ENCODE measurements at places on chromosomes 16 and 17.
A peak's percentile ranks its signal among the peaks of the same experiment; 100 is the strongest.

- DNase-seq: no peak
Observed at GRCh38 chr17:61456061-61456681, 3.9 kb downstream of the TBX4 start.

GRCh38 chr16:55964923-55965475 lies 89.8 kb upstream of the CES5A start:
- no peak for DNase-seq

DNA sequence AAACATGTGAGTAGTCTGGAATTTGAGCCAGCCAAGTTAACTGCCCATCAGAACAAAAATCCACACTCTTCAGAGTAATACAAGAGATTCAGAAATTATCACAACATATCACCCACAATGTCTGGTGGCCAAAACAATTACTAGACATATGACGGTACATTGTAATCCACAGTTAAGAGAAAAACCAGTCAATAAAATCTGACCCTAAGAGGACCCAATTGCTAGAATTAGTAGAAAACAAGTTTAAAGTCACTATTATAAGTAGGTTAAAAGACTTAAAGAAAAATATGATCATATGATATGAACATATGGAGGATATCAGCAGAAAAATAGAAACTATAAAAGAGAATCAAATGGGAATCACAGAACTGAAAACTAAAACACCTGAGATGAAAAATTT lies 15.8 kb downstream of the CMTR2 start:
- no peak for DNase-seq

- no peak for DNase-seq
Observed at GRCh38 chr17:15287538-15288267, 22.6 kb upstream of the PMP22 start.

DNA sequence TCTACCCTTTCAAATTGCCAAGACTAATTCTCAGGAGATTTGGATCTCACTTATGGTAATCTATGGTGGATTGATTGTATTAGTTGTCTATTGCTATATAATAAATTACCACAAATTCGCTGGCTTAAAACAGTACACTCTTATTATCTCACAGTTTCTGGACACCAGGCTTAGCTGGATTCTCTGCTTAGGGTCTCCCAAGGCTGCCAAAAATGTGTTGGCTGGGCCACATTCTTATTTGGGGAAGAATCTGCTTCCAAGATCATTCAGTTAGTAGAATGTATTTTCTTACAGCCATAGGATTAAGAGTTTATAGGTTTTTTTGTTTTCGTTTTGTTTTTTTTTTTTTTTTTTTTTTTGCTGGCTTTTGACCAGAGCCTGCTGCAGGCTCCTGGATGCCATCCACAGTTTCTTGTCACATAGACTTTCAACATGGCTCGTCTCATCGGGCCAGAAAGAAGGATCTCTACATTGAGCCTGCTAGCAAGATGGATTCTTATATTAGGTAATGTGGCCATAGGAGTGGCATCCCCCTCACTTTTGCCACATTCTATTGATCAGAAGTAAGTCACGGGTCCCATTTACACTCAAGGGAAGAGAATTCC lies 415.3 kb downstream of the KIF2B start:
- DNase-seq: no peak

- DNase-seq: no peak
Observed at GRCh38 chr17:80731323-80731722, 186.7 kb downstream of the RPTOR start.

GRCh38 chr17:55134486-55135157 lies 130.1 kb upstream of the HLF start:
- DNase-seq: no peak

GRCh38 chr17:5560361-5560988 lies 23.8 kb downstream of the NLRP1 start:
- no peak for DNase-seq

DNA sequence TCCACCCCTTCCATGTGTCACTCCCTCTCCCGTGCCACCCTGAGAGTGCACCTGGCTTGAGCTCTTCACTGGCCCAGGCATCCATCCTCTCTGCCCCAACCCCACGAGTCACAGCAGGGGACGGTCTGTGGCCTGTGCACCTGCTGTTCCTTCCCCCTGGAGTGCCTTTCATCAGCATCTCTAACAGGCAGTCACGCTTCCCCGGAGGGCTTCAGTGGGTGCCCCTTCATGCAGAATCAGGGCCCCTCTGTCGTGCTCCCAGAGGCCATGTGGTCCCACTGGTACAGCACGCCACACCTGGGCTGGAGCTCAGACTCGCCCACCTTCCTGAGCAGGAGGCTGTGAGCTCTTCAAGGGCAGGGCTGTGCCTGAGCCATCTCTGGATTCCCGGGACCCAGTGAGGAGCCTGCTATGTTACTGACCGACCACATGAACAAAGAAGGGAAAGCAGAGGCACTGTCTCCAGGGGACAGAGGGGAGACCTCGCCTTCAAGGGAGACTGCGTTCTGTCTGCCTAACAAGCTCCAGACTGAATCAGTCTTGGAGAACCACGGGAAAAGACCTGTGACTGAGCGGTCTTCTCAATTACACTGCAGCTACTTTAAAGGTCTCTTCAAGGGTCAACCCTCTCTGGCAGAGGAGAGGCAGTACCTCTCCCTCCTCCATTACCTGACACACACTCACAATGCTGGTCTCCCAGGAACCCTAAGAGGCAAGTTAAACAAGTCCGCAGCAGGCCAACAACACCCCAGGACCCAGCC lies 78.8 kb upstream of the DOC2B start:
- DNase-seq: no peak

GRCh38 chr17:27430882-27431491 lies 25.3 kb upstream of the KSR1 start:
- no peak for DNase-seq

- DNase-seq: no peak
Observed at GRCh38 chr16:67329901-67330300, 3.3 kb downstream of the LRRC36 start.

GRCh38 chr17:79612468-79613194 lies 1.8 kb upstream of the RBFOX3 start:
- DNase-seq: peak; percentile 69

GRCh38 chr17:30352240-30352814 lies 18.5 kb upstream of the TMIGD1 start:
- DNase-seq: no peak

DNA sequence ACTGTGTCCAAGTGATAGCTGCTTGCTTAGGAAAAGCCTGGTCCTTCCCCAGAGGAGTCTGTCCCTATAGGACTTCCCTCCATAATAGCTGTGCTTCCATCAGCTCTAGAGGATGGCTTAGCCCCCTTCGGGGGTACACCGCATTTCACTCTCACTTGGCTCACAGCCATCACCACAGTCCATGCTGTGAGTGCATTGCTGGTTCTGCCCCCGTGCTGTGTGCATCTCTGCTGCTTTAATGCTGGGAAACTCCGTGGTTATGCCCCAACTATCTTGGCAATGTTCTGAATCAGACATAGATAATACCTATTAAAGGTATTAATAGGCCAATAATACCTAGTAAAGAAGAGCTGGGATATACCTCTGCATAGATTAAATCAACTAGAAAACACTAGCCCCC lies 58.3 kb downstream of the SIAH1 start:
- no peak for DNase-seq

DNA sequence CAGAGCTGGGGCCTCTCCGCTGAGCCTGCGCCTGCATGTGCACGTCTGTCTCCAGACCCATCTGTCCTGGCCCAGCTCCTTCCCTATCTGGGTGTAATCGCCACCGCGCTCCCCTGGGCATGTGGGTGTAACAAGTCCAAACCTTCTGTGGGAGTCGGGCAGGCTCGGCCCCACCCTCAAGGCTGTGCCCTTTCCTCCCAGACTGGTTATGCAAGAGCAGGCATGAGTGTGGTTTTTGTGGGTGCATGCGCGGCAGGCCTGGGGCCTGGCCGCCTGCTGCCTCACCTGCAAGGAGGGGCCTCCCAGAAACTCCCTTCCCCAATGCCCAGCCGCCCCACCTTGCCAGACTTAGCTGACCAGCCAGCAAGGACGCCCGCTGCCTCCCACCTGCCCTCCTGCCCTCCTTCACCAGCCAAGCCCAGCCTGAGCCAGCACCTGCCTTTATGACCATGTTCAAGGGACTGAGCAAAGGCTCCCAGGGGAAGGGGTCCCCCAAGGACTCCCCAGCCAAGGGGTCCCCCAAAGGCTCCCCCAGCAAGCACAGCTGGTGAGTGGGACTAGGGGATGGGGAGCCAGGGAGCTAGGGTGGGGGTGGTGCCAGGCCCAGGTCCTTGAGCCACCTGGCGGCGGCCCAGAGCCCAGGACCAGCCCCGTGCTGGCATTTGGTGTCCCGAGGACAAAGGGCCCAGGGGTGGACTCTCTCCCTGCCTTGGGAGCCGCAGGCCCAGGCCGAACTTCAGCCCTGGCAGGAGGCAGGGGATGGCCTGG lies at the start of gene EVPLL:
TSS of gene EVPLL (plus strand) at position 342 of the 768 bp plus-strand sequence. CDS start 3,160 bp downstream, outside the sequence.
- DNase-seq: peak; percentile 68

DNA sequence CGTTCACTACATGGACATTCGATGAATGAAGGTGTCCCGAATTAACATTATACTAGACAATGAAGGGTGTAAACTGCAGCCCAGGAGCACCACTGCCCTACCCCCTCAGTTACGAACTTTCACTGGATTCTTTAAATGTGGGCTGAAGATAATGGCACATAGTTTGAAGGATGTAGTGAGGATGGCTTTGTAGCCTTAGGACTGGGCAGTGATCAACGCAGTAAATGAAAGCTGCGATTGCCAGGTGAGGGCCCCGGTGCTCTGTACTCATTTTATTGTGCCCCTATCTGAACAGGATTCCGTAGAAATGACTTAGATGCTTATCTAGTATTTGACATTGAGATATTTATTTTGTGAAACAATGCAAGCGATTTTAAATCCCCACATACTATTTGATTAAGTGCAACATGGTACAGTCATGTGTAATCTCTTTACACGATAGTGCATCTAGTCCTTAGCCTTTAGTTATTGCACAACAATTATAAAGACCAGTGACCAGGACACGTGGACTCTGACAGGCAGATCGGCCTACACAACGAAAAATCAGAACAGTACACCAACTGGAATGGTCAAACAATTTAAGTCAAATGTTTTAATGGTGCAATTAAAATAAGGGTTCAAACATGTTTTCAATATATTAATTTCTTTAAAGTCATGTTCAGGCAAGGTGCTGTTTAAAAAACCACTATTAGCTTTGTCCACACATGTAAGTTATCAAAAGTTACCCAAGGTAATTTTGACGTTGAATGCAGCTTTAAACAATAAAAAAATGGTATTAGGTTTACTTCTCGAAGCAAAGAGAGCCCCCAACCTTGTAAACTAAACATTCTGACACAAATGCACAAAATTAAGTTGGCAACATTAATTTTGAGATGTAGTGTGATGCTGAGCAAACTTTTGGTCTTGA lies 17.4 kb upstream of the ERN1 start:
- DNase-seq: no peak

GRCh38 chr16:49491771-49492761 lies 118.5 kb downstream of the C16orf78 start:
- no peak for DNase-seq

DNA sequence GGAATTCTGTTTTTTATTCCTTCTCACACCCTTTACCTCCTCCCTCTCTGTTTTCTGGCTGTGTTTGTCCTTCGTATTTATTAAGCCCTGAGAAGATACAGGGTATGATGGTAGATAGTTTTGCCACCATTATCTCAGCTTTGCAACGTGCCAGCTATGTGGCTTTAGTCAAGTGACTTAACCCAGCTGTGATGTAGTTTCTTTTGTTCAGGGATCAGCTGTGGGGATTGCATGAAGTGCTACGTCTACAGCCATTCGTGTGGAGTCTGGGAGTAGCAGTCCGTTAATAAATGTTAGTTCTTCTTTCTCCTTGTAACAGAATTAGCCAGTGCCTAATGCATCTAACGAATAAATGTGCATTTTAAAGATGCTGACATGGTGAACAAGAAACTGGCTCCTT lies 128.4 kb downstream of the HAPSTR1 start:
- no peak for DNase-seq

GRCh38 chr17:13525876-13526275 lies 75.9 kb downstream of the HS3ST3A1 start:
- no peak for DNase-seq

- DNase-seq: peak; percentile 54
Observed at GRCh38 chr17:50564916-50565315, 4.4 kb downstream of the CACNA1G start.

- DNase-seq: peak; percentile 52
Observed at GRCh38 chr16:81696961-81697615, 82.0 kb upstream of the PLCG2 start.

- no peak for DNase-seq
Observed at GRCh38 chr17:66630379-66630778, 204.5 kb upstream of the CACNG5 start.

GRCh38 chr16:17986991-17987390 lies 349.5 kb downstream of the NPIPA8 start:
- no peak for DNase-seq

- DNase-seq: no peak
Observed at GRCh38 chr17:42118126-42118510, 3.0 kb downstream of the KAT2A start.

DNA sequence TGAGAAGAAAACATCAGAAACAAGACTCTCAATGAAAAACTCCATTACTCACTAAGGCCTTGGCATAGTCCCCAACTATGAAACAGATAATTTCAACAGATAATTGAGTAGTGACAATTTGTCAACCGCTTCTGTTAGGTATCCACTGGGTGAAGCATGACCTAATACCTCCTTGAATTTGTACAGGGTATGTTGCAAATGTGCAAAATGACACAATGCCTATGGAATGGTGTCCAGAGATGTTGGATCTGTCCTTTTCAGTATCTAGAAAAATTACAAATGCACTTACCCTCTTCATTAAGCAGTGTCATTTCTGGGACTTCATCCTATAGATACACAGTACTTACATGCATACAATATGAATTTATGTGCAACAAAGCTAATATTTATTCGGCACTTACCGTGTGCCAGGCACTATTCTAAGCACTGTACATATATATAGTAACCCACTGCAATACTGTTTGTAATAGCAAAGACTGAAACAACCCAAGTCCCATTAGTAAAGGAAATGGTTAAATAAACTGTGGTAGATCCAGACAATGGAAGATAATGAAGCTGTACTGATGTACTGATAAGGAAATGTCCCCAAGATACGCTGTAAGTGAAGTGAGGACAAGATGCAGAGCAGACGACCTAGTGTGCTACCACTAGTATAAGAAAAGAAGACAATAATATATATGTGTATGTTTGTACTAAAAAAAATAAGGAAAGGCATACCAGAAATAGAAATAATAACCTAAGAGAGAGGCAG lies 21.4 kb upstream of the SLC6A4 start:
- DNase-seq: no peak

GRCh38 chr17:55350825-55351205 lies 70.8 kb downstream of the MMD start:
- DNase-seq: no peak

DNA sequence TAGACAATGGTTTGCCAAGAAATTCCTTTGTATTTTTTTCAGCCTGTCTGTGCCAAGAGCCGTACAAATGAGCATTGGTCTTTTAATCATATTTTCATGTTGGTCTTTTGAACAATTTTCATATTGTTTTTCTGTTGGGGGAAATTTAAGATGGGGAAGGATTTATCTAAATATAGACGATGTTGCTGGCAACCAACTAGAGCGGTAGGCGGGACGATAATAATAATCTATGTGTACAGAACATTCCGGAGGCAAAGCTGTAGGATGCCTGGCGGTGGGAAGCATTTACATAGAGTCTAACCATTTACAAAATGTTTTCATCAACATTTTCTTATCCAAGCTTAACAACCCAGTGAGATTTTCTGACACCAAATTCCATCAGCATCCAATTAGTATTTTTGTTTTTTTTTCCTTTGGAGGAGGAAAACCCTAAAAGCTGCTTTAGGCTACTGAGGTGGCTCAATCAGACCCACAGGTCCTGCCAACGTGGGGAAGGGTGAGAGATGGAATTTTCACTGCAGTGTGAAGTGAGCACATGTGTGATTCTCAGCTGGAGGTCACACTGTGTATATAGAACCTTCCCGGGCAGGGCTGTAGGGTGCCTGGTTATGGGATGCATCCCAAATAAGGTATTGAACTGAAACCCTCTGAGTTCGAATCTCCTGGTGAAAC lies 11.7 kb upstream of the SEC14L1 start:
- DNase-seq: no peak

All from left colon (tissue), 2 donors.